Mammary epithelial cell (primary cell): ENCODE measurements at places on chromosomes 12 and 14. TPM values are rescaled to one million over a fixed set of nuclear protein-coding genes. Genes with fewer than 3 reads are reported as not detected.
A peak's percentile ranks its signal among the peaks of the same experiment; 100 is the strongest.

FAM181A gene
- 0.17 TPM for total RNA-seq

- peak; percentile 56 for DNase-seq
Observed at GRCh38 chr14:52950410-52950897, 396 bp downstream of the FERMT2 start.

GRCh38 chr14:54216827-54217226, 180.0 kb upstream of the CDKN3 start:
- no peak for DNase-seq

DNA sequence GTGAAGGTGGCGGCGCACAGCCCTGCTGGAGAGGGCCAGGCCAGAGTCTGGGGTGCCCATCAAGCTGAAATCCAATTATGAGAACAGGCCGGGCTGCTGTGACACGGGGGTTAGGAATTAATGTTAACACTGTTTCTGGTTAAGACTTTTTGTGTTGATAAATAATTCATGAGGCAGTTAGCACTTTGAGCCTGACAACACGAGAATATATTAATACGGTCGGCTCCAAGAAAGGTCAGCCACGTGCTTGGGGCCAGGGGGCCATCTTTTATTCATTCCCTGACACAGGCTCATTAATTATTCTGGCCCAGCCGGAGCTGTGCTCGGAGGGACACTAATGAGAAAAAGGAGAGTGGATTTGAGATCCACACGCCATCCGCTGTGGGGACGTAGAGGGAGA, 45.1 kb downstream of the FBRSL1 start:
- no peak for DNase-seq

- no peak for DNase-seq
Observed at GRCh38 chr14:51014086-51014485, 69.8 kb upstream of the PYGL start.

GRCh38 chr14:90060312-90060964, 1.4 kb upstream of the KCNK13 start:
- peak; percentile 67 for DNase-seq

DNA sequence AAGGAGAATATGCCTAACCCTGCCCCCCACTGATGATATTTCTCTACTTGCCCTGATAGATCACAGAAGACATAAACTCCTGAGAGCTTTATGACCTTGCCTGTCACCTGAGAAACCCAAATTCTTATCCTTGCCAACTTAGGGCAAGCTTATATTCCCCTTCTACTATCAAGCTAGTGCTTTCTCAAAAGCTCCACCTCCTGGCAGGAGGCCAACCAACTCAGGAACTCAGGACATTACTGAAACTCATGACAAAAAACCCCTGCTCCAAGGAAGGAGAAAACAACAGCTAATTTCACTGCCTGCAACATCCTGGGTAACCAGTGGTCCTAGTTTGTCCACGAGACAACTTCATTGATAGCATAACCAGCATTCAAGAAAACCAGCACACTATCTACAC, 60.9 kb upstream of the FSCB start:
- no peak for DNase-seq

DNA sequence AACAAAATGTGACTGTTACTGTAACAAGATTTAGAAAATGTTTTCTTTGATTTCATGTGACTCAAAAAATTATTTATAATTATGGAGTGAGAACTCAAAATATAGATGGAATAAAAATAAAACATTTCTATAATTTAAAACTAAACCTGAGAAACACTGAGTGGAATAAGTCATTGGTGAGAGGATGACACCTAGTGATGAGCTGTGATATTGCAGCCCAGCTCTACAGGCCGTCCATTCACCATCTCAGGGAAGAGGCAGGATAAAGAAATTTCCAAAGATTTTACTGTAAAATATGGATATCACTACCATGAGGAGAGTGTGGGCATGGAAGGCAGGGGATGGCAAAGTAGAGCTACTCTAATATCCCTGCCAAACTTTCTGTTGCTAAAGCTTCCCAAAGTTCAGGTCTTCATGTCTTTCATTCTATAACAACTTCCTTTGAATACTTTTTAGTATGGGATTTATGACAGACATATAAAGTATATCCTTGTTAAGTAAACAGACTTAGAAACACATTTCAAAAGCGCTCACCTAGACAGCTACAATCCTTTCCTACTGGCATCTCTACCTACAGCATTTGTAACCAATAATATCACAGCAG, 308.0 kb downstream of the ITPR2 start:
- peak; percentile 31 for DNase-seq

GRCh38 chr14:105299654-105300541, 903 bp downstream of the BRF1 start:
- DNase-seq = no peak
